ENCODE measurements at places on chromosomes 2 and 18. TPM values are rescaled to one million over a fixed set of nuclear protein-coding genes. Genes with fewer than 3 reads are reported as not detected.

- no peak for DNase-seq
Observed at GRCh38 chr2:64942693-64943092, 46.5 kb upstream of the SLC1A4 start.

MEIS1 gene
- total RNA-seq, result 105 TPM

GRCh38 chr2:229553091-229553490 is 161.3 kb downstream of the DNER start:
- no peak for DNase-seq

DNA sequence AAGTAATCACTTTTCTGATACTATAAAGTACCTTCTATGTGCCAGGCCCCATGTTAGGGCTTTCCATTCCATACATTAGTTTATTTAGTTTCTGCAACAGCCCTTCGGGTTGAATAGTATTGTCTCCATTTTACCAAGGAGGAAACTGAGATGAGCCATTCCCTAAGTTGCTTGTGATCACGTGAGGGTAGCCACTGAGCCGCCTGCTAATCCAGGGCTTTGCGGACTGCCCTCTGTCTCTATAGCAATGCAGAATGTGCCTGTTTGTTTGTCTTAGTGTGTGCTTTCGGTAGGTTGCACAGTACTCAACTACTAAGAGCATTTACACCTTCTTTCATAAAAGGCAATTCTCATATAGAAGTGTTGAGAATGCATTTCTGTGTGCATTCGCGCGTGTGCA is 5.0 kb downstream of the EMILIN2 start:
- no peak for DNase-seq

DNA sequence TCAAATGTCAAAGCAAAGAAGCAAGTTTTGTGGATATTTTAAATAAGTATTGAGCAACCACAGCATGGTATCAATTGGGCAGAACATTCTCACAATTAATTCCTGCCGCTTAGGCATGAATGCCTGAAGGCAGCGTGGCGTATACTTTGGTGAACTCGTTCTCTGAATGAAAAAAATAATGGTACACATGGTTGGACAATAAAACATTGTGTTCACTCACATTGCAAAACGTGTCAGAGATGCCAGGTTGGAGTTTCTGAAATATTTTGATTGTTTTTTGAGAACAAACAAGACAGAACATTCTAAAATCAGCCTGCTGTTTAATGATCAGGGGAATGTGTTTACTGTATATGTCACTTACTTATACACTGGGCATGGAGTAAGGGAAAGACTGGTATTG is 254.2 kb downstream of the CDH2 start:
- no peak for DNase-seq

- DNase-seq, result no peak
Observed at GRCh38 chr2:16051841-16052564, 111.7 kb downstream of the MYCN start.

GRCh38 chr2:182608181-182608845 is 107.7 kb upstream of the DNAJC10 start:
- DNase-seq, result no peak

- no peak for DNase-seq
Observed at GRCh38 chr18:49917742-49918141, 104.4 kb upstream of the ACAA2 start.

SERPINB11 gene
- total RNA-seq, result not detected

DNA sequence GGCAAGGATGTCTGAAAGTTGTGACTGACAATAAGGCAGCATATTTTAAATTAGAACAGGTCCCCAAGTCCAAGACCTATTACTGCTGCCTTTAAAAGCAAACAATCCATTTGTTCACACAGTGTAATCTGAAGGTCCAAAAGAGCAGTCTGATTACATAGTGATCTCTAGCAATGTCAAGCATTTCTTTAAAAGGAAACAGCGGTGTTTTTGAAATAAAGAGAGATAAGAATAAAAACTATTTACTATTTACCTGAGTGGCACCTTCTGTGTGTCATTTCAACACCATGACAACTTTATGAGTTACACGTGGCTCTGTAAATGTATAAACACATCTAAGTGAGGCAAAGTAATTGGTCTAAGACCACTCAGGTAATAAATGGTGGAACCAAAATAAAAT is 1009.9 kb upstream of the CNTNAP5 start:
- no peak for DNase-seq

Data from ureter (tissue), 1 donor.